HT-29 (cell line): ENCODE measurements at places on chromosomes 4 and X.

DNA sequence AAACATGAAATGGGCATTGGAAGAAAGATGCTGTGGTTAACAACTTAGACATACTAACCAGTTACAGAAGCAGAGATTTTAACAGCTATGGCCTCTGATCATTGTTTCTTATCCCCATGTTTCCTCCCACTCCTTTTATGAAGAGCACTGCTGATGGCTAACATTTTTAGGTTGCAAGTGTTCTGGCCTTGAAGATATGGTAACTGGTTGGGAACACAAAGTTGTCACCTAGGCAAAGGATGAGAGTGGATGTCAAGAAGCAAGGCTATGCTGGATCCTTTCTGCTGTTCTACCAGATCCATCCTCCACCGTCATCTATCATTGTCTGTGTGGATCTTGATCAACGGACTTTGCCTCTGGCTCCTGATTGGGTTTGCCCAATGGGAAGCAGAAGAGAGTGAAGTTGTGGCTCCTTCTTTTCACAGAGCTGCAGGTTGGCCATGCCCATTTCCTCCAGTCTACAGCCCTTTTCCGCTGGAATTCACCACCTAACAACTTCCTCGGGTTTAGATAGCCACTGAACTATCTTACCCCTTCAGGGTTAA lies 48.9 kb upstream of the SPP1 start:
- DNase-seq: no peak

DNA sequence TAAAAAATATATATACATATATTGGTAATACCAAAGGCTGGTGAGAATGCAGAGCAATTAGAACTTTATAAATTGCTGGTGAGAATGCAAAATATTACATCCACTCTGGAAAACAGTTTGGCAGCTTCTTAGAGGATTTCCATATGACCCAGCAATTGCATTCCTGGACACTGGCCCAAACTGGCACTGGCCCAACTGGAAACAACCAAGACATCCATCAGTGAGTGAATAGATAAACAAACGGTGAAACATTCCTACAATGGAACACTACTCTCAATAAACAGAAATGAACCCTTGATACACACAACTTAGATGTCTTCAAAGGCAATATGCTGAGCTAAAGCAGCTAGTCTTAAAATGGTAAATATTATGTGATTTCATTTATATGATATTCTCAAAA lies 524.2 kb downstream of the IQCM start:
- DNase-seq: no peak

DNA sequence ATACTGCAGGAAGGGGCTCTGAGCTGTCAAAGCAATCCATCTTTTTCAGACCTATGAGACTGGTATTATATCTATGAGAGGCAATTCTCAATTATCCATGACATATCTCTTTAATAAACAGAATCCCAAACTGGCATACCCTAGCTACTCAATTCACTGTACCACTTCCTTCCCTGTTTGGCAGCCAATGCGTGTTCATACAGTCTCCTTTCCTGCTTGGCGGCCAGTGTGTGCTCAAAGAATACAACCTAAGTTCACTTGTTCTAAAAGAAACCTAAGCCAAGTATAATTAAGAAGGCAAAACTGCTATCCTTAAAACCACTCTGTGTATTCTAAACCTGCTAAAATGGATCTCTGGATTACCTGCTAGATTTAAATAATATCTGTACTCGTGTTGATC lies 38.3 kb downstream of the ARHGEF9 start:
- DNase-seq: no peak

- DNase-seq: no peak
These were observed 113.1 kb upstream of the INPP4B start for GRCh38 chr4:142959173-142959572.

DNA sequence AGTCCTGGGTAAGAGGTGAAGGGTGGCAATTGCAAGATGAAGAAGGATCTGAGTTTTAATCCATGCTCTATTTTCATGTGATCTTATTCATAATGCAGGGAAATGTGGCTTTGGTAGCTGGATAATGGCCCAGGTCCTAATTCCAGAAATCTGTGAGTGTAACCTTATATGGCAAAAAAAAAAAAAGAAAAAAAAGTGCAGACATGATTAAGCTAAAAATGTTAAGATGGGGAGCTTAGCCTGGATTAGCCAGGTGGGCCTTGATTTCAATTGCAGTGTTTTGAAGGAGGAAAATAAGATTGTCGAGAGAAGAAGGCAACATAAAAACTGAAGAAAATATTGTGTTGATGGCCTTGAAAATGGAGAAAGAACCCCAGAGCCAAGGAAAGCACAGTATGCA lies 867.7 kb upstream of the HS3ST1 start:
- no peak for DNase-seq

DNA sequence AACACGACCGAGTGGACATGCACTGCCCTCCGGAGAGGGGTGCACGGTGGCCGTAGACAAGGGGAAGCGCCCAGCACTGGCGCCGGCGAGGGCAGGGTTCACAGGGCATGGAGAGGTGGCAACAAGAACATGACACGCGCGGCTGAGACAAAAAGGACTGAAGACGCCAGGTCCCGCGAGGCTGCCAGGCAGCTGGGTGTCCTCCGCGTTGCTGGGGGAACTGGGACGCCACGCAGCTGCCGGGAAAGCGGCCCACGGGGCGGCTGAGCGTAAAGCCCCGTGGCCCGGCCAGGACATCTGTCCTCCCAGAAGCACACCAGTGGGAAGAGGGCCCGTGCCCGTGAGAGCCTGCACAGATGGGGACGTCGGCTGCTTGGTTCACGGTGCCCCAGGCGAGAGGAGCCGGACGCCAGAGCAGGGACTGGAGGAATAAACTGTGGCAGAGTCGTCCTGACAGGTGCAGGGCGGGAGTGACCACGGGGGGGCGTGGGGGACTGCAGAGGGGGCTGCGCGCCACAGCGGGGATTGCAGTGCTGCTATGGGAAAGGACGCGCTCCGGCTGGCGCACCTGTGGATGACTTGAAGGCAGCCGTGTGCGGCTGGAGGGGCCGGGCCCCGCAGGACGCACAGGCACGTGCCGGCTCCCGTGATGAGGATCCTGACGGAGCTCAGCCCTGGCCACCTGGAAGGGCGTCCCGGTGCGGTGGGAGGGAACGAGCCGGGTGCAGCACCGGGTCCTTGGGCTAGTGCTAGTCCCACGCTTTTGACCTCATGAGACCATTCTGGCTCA lies 32.1 kb upstream of the GTPBP6 start:
- DNase-seq: no peak

- DNase-seq: no peak
These were observed 123.9 kb downstream of the NAA11 start for GRCh38 chr4:79201971-79202370.

DNA sequence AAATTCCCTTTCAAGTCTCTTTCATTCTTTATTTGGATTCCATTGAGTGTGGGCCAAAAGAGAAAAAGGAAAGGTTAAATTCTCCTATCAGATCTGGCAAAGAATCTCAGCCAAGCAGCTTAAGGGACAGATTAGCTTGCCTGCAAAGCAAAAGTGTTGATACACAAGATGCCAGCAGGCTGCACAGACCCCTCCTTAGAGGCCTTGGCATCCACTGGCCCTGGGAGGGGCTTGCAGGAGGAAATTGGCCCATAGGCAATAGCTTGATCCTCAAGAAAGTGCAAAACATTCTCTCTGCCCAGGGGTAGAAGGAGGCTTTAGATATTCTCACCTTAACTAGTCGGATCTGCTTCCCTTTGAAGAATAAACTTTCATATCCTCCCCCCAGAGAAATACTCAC lies 300.4 kb upstream of the CPEB2 start:
- no peak for DNase-seq

DNA sequence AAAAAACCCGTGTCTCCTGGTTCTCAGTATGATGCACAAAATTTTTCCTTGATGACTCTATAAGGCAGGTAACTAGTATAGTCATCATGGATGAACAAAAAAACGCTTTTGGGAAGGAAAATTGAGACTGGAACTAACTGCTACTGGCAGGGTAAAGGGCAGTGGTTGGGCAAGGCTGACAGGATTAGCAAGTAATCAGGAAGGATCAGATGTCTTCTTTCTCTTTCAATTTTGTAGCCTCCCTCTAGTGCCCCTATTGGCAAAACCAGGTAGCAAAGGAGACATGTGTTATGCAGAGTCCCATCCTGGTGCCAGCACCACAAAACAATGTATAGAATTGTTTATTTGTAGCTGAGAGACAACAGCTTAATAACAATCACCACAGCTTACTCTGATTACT lies 12.8 kb upstream of the SLITRK4 start:
- peak; percentile 43 for DNase-seq

DNA sequence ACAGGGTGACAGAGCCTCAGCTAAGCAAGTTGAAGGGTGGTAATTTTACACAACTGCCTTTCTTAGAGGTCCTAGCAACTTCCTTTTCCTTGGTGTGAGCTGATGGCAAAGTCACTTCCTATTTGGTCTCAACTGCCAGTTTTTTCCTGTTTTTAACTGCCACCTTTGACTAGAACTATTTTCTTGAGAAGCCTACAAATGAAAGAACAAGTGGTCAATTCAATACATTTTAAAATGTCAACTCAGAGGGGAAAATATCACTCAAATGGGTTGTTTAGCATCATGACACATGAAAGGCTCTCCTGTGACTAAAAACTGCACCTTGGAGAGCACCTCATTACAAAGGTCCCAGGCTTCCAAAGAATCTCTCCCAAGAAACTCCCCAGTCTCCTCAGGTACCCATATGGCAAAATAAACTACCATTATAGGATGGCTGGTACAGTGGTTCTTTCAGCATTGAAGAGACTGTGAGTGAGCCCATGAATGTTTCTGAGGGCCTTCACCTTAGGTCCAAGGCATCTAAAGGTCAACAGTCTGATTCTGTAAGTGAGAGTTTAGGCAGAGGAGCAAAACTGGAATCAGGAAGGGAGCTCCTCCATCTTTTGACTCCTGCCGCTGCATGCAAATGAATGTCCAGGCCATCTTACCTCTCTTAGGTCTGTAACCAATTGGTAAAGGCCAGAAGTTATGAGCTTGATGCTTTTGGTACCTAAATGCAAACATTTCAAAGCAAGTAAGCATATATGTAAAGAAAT lies 5.5 kb upstream of the STK26 start:
- DNase-seq: no peak

GRCh38 chrX:66020631-66021334 lies 19.1 kb downstream of the VSIG4 start:
- no peak for DNase-seq

DNA sequence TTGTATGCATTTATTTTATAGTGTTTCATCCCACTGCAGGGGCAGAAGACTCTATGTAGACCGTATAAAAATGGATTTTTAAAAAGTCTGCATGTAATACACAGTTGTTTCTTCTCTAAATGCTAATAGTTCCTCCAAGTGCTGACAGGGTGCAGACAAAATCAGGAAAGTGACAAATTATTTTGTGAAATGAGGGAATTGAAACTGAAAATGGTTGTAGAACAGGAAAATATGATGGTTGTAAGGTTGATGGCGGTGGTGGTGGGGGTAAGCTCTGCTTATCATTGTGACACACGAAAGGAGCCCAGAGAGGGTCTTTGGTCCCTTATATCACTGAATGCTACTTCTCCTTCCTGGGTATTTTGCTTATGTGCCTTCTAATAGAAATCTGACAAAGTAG lies 4.3 kb downstream of the IL15 start:
- no peak for DNase-seq

DNA sequence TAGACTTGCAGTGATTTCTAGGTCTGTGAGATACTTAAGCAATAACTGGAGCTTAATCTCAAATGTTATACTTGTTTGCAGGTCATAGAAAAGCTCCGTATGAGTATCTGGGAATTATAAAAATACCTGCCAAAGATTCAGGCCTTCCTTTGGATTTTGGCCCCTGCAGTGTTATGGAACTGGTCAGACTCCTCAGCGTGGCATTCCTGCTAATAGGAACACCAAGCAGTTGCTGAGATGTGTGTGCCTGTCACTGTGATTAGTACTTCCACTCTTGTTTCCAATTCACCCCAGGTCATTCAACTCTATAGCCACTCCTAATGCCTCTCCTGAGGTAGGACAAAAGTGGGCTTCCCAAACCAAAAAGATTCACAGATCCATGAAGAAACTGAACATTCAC lies 7.8 kb upstream of the UGT2B7 start:
- no peak for DNase-seq

GRCh38 chr4:155353923-155354540 lies 22.7 kb downstream of the MAP9 start:
- peak; percentile 84 for DNase-seq

- DNase-seq: no peak
These were observed 516.8 kb downstream of the CFAP47 start for GRCh38 chrX:36436361-36436760.

GRCh38 chr4:36601864-36602495 lies 320.6 kb downstream of the DTHD1 start:
- no peak for DNase-seq

GRCh38 chrX:40558590-40558989 lies 22.2 kb upstream of the ATP6AP2 start:
- no peak for DNase-seq

- no peak for DNase-seq
These were observed 2548.3 kb downstream of the ARAP2 start for GRCh38 chr4:33696041-33696440.

DNA sequence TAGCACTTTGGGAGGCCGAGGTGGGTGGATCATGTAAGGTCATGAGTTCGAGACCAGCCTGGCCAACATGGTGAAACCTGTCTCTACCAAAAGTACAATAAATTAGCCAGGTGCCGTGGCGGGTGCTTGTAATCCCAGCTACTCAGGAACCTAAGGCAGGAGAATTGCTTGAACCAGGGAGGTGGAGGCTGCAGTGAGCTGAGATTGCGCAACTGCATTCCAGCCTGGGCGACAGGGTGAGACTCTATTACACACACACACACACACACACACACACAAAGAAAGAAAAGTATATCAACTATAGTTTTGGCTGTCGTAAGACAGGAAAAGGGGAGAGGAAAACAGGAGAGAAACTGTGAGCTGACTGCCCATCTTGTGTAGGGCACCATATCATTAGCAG lies 171.7 kb downstream of the ADAMTS3 start:
- DNase-seq: no peak
